SJSA1 (cell line): ENCODE measurements at places on chromosomes 5 and 9. TPM values are rescaled to one million over a fixed set of nuclear protein-coding genes. Genes with fewer than 3 reads are reported as not detected.

DNA sequence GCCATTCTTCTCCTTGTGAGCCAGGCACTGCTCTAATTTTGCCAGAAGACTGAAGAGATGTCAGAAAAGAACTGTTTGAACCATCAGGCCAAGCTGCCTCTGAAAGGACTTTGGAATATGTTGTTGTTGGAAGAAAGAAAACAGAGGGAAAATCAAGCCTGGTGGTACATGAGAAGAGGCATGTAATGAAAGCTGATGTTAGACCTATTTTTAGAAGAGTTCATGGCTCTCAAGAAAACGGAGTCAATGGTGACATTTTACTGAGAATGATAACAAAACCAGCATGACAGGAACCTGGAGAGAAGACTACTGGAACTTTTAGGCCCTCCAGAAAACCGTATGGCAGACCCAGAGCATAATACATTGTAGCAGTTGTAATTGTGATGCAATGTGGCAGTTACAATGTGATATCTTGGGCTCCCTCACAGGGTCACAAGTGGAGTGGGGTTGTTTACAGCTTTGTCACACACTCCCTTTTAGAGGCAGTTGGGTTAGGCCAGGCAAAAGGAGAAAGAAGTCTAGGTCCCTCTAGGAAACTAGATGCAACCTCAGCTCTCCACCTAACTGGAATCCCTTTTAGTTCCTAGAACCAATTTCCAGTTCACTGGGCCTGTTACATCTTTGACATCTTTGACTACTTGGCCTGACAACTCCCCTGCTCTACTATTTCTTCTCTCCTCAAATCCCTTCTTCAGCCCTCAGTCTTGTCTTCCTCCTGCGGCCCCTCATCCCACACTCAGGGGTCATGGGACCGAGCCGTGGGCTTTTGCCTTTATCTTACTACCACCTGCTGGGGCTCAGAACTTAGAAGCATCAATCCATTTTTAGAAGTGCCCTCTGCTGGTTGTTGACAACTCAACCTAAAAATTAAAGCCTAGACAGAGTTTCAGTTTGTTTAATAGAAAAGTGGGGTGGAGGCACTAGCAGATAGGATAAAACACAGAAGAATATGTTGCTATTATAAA, 61.2 kb upstream of the JAK2 start:
- peak; percentile 11 for DNase-seq

- DNase-seq = peak; percentile 65
These were observed 48.5 kb downstream of the MFAP3 start for GRCh38 chr5:154087260-154087659.

IL13 gene
- not detected in 2 replicates for total RNA-seq

- DNase-seq = no peak
These were observed 50.9 kb upstream of the FSD1L start for GRCh38 chr9:105396901-105397300.

RGS14 gene
- 1.6 TPM in 1 of 2 replicates, not detected in the other for total RNA-seq

LCN1 gene
- total RNA-seq = not detected in 2 replicates
